Erythroblast (primary cell): ENCODE measurements at places on chromosomes 5 and 9.

DNA sequence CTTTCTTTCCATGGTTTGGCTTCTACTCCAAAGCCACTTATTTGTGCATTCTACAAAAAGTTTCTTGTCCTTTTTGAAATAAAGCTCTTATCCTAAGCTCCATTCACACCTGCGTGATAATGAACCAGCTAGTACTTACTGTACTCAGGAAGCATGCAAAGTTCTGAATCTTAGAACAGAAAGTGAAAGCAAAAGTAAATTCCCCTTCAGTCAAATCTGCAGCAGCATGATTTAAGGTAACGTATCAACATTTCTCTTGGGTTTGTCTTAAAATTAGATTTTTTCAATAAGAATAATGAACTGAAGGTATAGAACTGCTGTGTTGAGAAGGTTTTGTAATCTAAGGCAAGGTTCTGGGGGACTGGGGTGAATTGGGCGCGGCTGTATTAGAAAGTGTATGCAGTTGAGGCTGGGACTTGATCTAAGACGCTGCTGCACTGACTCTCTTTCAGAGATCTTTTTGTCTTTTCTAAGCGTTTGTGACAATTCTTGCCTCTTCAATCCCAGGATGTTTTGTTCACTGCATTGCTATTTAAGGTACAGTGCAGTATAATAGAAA lies at the start of gene ERAP2:
ERAP2 (plus strand) TSS at position 209 of the 559 bp plus-strand sequence. CDS start 3,186 bp downstream, outside the sequence.
- peak; percentile 69 for DNase-seq

DNA sequence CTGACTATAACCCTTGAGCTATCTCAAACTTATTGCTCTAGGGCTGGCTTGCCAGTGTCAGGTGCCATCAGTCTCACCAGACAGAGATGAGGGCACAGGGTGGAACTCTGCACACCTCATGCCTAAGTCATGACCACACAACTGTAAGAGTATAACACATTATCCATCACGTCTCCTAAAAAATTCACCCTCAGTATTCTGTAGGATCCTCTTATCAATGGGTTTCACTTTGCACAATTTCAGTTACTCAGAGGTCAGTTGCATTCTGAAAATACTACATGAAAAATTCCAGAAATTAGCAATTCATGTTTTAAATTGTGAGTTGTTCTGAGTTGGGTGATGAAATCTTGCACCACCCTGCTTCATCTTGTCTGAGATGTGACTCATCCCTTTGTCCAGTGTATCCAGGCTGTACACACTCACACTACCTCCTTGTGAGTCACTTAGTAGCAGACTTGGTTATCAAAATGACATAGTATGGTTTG lies 690.9 kb upstream of the CDH18 start:
- peak; percentile 0 for DNase-seq

GRCh38 chr9:132798817-132799790 lies 79.0 kb downstream of the AK8 start:
- peak; percentile 93 for DNase-seq

DNA sequence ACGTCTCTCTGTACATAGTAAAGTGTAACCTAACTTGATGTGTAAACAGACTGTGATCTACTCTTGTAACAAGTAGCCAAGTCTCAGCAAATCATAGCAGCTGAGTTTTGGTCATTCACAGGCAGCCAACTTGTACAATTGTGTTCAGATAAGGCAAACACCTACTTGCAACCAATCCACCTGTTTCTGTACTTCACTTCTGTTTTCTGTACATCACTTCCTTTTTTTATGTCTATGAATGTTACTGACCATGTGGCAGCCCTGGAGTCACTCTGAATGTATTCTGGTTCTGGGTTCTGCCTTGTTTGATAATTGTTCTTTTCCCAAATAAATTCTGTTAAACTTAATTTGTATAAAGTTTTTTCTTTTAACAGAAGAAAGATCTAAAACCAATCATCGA lies 26.0 kb downstream of the RLN2 start:
- DNase-seq, result no peak

DNA sequence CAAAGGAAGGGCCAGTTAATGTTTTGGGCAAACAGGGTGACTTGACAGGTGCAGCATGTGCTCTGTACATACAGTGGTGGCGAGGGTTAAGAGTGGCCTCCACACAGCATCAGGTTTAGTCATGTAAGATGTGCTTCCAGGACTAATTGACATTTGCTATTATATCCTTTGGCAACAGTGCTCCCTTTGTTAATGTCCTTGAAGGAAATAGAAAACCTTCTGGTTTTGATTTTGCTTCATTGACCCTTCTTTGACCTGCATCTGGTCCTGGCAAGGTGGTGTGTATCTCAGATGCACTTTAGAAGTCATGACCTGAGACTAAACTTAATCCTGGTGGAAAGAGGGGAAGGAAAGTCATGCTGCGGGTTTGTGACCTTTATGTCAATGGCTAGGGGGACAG lies 440.0 kb downstream of the ENC1 start:
- no peak for DNase-seq
